ENCODE measurements at places on chromosomes 2 and 18.
A peak's percentile ranks its signal among the peaks of the same experiment; 100 is the strongest.

DNA sequence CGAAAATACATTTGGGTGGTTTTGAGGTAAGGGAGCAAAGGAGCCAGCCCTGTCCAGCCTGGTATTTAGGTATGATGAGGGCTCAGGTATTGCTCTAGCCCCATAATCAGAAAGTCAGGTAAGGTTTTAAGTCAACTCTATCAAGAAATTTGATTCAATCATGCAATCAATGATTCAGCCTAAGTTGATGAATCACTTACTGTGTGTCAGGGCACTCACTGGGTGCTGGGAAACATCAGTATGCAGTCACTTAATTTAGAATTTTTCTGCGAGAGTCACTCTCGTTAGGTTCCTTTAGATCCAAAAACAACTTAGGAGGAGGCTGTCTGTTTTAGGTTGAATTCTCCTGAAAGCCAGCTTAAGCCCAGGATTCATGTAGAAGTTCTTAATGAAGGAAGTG, 17.7 kb upstream of the SERPINB2 start:
- peak; percentile 49 for DNase-seq

DNA sequence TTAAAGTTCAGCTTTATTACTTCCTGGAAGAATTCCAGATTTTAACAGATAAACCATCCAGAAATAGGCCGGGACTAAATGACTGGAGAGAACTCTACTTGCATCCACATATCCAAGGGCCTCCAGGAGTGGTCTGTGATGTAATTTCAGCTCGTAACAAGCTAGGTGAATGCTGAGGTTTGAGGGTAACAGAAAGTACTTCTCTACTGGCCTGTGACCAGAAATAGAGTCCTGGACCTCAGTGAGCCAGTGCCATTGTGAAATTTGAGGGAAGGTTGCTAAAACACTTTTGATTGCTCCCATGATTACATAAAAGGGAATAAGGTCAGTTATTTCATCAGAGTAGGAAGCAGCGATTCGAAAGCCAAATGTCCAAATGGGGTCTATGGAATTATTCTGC, 158.1 kb downstream of the DOCK10 start:
- peak; percentile 63 for DNase-seq

GRCh38 chr2:240170354-240170735, 29.9 kb upstream of the OTOS start:
- no peak for DNase-seq

- peak; percentile 67 for DNase-seq
These were observed 76.1 kb downstream of the SEPTIN10 start for GRCh38 chr2:109537565-109538222.

DNA sequence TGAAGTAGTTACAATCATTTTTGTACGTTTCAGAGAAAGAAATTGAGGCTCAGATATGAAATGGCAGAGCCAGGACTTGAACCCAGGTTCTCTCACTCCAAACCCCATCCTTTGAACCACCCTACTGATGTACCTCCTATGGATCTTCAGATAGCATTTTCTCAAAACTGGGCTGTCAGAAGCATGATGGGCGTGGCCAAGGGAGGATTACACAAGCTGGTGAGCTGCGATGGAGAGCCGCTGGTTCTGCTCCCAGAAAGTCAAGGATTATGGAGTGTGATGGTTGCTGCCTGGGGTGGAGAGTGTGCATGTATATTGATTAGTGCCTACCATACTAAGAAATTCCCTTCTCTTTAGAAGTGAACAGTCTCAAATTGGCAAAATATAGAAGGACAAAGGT, 47.0 kb upstream of the PPP1CB start:
- no peak for DNase-seq

GRCh38 chr2:190713471-190713870, 64.6 kb downstream of the NAB1 start:
- DNase-seq, result no peak

DNA sequence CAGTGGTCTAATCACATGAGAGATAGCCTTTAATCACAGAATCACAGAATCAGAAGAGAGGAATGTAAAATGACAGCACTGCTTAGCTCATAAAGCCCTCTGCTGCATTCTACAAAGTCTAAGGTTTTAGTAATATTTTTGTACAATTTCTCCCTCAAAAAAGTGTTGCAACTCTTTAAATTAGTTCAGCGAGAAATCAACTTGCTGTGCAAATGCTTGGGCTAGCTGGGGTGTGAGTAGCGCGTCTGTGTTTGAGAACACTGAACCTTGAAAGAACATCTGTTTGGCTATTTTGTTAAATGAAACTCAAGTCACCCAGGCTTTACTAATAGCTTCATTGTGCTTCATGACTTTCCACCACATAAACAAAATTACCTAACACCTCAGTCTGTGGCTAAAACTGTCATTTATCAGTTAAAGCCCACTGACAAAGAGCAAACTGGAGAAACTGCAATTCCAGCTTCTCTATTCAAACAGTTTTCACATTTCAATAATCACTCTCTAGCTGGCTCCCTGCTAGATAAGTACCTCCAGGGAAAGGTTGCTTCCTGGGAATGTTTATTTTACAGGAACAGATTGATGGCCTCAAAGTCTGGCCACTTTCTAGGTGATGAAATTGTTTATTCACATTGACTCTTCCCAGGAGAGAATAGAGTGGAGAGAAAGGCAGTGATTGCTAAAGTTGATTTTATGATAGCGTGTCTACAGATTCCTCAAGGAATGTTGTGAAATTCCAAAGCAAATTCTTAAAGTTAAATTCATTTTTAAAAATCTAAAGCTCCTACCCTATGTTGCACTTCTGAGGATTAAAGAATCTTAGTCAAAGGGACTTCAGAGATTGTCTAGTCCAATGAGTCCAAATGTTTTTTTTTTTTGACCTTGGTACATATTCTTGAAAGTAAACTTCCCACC, 36.0 kb upstream of the STAT1 start:
- peak; percentile 82 for DNase-seq

- no peak for DNase-seq
These were observed 383.3 kb upstream of the ETAA1 start for GRCh38 chr2:67013821-67014220.

DNA sequence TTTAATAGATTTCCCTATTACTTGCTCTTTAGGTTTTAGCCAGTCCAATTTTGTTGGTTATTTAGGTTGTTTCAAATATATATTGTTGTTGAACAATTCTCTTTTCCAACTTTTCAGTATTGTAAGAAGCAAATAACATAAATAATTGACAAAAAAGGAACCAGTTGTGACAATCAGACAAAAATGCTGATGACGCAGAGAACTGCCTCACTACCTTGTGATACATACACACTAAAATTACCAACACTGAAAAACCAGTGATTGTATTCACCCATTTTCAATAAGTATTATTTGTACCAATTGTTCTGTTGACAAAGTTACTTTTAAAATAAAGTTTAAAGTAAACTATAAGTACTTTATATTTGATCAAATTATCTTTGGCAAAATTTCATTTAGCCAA, 43.1 kb upstream of the NABP1 start:
- no peak for DNase-seq

All from cardiac fibroblast (primary cell).